ENCODE measurements at places on chromosomes 6 and 20. TPM values are rescaled to one million over a fixed set of nuclear protein-coding genes. Genes with fewer than 3 reads are reported as not detected.

DNA sequence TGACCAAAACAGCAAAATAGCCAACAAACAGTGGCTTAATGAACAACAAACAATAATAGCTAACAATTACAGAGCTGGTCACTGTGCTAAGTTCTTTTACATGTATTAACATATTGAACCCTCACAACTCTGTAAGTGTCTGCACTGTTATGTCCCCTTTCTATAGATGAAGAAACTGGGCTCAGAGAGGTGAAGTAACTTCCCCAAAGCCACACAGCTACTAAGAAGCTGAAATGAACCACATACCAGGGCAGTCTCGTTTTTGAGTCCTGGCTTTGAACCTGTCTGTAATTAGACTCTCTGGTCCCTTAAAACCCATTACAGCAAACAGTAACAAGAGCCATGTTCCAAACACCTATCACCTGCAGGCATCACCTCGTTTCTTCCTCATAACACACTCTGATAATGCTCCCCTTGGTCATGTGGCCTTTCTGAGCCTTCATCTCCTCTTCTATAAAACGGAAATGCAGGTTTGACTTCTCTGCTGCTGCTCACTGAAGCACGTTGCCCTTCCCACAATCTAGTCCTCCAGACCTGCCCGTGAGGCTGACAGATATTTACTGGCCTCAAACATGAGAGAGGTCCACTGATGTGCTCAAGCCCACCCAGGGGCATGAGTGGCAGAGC lies 23.3 kb downstream of the KCNK15 start:
- H3K36me3 ChIP-seq: no peaks in the 10 kb centered on the region
- peaks cover 40% of the 10 kb centered on the region for H3K27me3 ChIP-seq
- DNase-seq: no peak
- H3K27ac ChIP-seq: no peak overlapping the region
- no peaks in the 10 kb centered on the region for H3K4me1 ChIP-seq

DNA sequence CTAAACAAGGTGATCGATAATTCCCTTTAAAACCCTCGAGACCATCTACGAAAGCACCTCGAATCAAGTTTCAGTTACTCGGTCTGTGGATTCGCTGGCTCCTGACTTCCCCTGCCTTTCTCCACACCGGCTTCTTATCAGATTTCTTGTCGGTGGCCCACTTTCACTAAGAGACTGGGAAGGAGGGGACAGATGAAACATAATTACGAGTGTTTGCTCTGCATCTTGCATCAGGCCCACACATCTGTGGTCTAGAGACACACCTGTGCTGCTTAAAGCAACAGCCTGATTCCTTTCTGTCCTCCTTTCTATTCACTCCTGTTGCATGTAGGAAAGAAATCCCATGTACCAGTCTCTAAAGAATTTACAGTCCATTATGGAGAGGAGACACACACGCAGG lies 37.7 kb downstream of the INSM1 start:
- peaks cover 4% of the 10 kb centered on the region for H3K36me3 ChIP-seq
- no peaks in the 10 kb centered on the region for H3K4me1 ChIP-seq
- no peak overlapping the region for H3K4me3 ChIP-seq
- H3K27me3 ChIP-seq: no peaks in the 10 kb centered on the region
- H3K27ac ChIP-seq: no peak overlapping the region

DNA sequence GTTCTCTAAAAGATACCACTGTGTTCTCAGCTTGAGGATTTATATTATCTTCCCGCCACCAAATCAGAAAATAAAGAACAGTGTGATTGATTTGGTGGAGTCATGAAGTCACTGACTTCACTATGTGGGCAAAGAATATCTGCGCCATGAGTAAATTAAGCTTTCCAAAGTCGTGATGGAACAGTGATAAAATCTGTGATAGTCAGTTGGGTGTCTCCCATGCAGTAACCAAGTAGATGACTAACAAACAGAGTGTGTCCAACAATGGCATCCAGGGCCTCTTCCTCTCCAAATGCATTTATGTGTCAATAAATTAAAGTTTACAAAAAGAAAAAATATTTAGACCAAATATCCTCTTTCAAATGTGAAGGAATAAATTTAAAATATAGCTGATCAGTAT lies 87.0 kb upstream of the DST start:
- DNase-seq: no peak
- no peak overlapping the region for H3K4me3 ChIP-seq
- H3K36me3 ChIP-seq: no peaks in the 10 kb centered on the region

GRCh38 chr20:36093025-36093803 lies 61.3 kb upstream of the EPB41L1 start:
- no peaks in the 10 kb centered on the region for H3K36me3 ChIP-seq
- peaks cover 3% of the 10 kb centered on the region for H3K27me3 ChIP-seq
- peak overlapping the region; percentile 80 for H3K4me3 ChIP-seq

JPH2 gene
- 4.7 TPM for total RNA-seq
